ENCODE measurements at places on chromosomes 4 and X.
A peak's percentile ranks its signal among the peaks of the same experiment; 100 is the strongest.

DNA sequence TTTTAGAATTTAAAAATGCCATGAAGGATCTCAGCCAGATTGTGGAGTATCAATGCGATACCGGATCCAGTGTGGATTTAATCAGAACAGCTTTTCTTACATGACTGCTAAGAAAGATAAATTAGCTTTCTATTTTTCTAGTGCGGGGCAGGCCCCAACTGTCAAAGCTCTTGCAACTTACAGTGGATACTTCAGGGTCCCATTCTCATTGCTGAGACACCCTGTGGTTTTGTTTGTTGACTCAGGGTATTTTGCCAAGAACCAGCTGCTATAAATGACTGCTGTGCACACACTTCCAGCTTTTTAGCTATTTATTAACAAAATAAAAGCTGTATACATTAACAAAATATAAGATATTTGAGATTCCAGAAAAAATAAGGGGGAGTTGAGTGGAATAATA lies 166.4 kb downstream of the DCLK2 start:
- no peak for DNase-seq

DNA sequence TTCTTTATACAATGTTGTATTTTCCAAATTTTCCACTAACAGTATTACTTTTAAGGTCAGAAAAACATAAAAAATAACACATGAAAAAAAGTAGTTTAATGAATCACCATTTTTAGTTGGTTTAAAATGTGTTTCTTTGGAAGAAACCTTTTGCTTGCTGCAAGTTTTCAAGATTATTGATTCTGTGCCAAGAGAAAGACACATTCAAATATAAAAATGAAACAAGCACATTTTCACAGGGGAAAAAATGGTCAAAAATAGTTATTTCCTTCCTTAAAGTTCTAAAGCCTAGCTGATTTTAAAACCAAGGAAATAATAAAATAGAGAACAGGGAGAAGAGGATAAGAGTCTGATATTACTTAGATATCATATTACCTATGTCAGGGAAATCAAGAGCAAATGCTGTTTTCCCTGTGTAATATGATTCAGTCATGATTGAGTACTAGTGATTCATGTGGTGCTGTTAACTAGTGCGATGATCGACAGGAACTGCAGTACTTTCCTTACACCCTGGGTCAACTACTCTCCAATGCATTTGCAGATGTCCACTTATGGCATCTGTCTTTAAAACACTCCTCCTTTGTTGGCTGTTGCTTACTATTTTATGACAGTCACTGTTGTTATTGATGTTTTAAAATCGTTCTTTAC lies 103.8 kb downstream of the CAMK2D start:
- peak; percentile 56 for DNase-seq

GRCh38 chr4:141565379-141566089 lies 70.8 kb upstream of the IL15 start:
- no peak for DNase-seq

GRCh38 chr4:159016593-159017024 lies 86.3 kb upstream of the RAPGEF2 start:
- DNase-seq: no peak

DNA sequence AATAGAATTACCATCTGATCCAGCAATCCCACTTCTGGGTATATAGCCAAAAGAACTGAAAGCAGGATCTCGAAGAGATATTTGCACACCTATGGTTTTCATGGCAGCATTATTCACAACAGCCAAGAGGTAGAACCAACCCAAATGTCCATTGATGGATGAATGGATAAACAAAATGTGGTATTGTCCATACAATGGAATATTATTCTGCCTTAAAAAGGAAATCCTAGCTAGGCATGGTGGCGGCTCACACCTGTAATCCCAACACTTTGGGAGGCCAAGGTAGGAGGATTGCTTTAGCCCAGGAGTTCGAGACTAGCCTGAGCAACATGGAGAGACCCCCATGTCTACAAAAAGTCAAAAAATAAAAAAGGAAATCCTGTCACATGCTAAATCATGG lies 27.3 kb downstream of the SAT1 start:
- no peak for DNase-seq

DNA sequence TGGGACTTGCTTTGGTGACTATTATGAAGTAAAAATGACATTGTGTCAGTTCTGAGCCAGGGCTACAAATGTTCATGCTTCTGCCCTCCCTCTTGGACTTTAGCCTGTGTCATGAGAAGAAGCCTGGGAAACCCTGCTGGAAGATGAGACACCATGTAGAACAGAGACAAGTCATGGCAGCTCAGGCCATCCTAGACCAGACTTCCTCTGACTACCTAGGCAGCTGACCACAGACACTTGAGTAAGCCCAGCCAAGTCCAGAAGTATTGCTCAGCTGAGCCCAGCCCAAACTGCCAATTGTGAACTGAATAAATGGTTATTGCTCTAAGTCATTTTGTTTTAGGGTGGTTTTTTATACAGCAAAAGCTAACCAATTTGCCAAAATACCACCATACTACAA lies 467.6 kb upstream of the CNKSR2 start:
- no peak for DNase-seq

DNA sequence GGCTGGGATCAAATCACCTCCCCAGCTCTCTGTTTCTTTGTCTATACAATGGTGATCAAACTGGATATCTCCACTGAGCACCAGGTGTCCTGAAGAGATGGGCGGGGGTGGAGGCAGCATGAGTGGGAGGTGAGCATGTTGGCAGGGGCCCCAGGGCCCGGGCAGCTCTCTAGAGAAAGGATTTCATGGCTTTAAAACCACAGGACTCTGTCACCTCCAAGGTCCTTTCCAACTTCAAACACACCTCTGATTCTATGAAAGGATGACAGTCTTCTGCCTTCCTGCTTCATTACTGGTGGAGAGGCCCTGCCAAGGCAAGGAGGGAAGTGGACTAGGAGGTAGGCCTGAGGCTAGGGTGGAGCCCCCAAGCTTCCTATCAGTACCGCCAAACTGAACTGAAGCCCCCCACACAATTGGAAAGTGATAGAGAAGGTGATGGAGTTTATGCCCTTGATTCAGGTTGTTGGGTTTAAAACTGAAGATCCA lies 38.6 kb downstream of the TRIM2 start:
- peak; percentile 46 for DNase-seq

- no peak for DNase-seq
These were observed 176.9 kb downstream of the SLIT2 start for GRCh38 chr4:20428436-20429160.

GRCh38 chrX:120264341-120264740 lies 13.7 kb downstream of the ZBTB33 start:
- no peak for DNase-seq

GRCh38 chr4:172983014-172983413 lies 185.6 kb upstream of the GALNT7 start:
- no peak for DNase-seq

- no peak for DNase-seq
These were observed 8.0 kb upstream of the ODAPH start for GRCh38 chr4:75547647-75548387.

DNA sequence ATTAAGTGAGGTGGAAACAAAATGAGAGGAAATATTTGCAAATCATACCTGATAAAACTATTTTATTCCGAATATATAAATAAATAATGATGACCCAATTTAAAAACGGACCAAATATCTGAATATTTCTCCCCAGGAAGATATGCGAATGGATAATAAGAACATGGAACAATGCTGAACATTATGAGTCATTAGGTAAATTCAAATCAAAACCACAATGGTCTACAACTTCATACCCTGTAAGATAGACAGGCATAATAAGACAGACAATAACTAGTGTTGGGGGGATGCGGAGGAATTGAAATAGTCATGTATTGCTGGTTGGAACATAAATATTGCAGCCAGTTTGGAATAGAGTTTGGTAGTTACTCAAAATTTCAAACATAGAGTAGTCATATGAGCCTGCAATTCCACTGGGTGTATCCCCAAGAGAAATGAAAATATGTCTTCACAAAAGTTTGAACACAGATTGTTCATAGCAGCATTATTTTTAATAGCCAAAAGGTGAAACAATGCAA lies 47.6 kb upstream of the DRP2 start:
- DNase-seq: no peak

GRCh38 chr4:133186845-133187244 lies 37.8 kb downstream of the PCDH10 start:
- DNase-seq: no peak

GRCh38 chr4:44916411-44916810 lies 190.1 kb upstream of the GNPDA2 start:
- no peak for DNase-seq

GRCh38 chr4:2935762-2936743 lies 27.2 kb downstream of the NOP14 start:
- no peak for DNase-seq

GRCh38 chr4:3369781-3370674 lies 71.7 kb upstream of the HGFAC start:
- no peak for DNase-seq

GRCh38 chrX:2457289-2458133 lies 43.3 kb downstream of the DHRSX start:
- no peak for DNase-seq

- no peak for DNase-seq
These were observed 937 bp upstream of the PPP1R3F start for GRCh38 chrX:49268702-49269009.

- no peak for DNase-seq
These were observed 65.7 kb downstream of the SERPINA7 start for GRCh38 chrX:105972690-105973386.

GRCh38 chr4:154953691-154954090 lies 172.6 kb downstream of the RBM46 start:
- DNase-seq: no peak

- DNase-seq: no peak
These were observed 39.0 kb downstream of the TBC1D19 start for GRCh38 chr4:26622913-26623312.
